ENCODE measurements at places on chromosomes 3 and 15.

- DNase-seq, result no peak
Measured at GRCh38 chr15:80152896-80153876, at the start of gene FAH. FAH (plus strand) TSS chr15:80152999; CDS start chr15:80153055, 56 bp downstream.

DNA sequence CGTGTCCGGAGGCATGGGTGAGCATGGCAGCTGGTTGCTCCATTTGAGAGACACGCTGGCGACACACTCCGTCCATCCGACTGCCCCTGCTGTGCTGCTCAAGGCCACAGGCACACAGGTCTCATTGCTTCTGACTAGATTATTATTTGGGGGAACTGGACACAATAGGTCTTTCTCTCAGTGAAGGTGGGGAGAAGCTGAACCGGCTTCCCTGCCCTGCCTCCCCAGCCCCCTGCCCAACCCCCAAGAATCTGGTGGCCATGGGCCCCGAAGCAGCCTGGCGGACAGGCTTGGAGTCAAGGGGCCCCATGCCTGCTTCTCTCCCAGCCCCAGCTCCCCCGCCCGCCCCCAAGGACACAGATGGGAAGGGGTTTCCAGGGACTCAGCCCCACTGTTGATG, 49.5 kb downstream of the PGPEP1L start:
- no peak for DNase-seq

- no peak for DNase-seq
Measured at GRCh38 chr15:69801144-69801543, 296.6 kb downstream of the TLE3 start.

- DNase-seq, result no peak
Measured at GRCh38 chr3:197425485-197426120, 127.2 kb upstream of the DLG1 start.

DNA sequence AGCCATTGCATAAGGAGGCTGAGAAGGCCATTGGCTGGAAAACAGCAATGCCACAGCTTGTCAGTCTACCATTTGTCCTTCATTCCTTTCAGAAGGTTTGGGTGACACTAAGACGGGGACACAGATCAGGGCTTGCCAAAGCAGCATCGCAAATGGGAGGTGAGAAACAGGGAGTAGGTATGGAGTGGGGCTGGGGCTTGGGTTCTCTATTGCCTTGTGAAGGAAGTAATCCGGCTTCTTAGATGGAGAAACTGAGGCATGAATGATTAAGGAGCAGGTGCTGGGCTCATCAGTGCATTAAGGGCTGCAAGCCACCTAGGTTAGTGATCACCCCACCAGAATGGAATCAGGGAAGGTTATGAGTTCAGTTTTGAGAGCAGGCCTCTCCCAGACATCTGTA, 115.6 kb upstream of the NMNAT3 start:
- no peak for DNase-seq

- peak; percentile 84 for DNase-seq
Measured at GRCh38 chr15:41603941-41604911, 45.2 kb downstream of the TYRO3 start.

GRCh38 chr3:197465197-197465995, 90.4 kb downstream of the BDH1 start:
- DNase-seq, result no peak

DNA sequence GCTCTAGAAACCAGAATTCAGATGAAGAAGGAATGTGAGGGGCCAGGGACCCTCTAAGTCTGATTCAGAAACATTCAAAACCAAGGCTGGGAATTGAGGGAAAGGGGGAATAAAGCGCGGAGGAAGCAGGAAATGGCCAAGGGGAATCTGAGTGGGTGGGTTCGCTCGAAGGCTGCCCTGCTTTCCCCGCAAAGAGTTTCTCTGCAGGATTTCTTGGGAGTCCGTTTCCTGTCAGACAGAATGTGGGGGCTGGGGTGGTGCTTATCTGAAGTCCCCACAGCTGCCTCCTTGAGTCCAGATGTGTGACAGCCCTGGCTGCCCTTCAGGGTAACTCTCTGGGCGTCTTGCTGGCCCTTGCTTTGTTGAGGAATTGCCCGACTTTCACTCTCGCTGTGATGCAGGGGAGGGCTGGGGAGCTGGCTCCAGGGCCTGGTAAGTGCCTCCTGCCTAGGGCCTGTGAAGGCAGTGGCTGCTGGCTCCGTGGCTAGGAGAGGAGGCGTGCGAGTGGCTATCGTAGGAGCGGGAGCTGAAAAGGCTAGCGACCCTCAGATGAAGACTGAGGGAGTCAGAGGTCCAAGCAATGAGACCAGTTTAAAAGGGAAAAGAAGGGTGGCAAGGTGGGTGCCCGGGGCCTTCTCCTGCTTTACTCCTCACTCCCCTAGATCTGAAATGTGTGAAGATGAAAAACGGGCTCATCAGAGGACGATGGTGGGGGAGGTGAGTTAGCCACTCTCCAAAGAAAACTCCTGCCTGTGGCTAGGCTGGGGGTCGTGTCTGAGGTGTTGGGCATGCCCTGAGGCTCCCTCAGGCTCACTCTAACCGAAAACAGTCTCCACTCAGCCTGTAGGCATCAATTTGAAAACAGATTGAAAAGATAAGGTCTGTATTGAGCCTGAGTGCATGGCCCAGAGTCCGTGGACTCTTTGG, 143.9 kb upstream of the UMPS start:
- DNase-seq, result peak; percentile 61

GRCh38 chr15:44075535-44075934, 119.5 kb downstream of the FRMD5 start:
- DNase-seq, result no peak

GRCh38 chr3:46844881-46845312, 18.3 kb downstream of the MYL3 start:
- DNase-seq, result peak; percentile 67

GRCh38 chr3:164658125-164658524, 420.2 kb downstream of the SI start:
- no peak for DNase-seq

GRCh38 chr15:43266834-43267233, at the start of gene TGM5:
TGM5 (minus strand) TSS chr15:43266928; CDS start chr15:43266849, 79 bp downstream.
- no peak for DNase-seq

- peak; percentile 36 for DNase-seq
Measured at GRCh38 chr3:71497971-71498444, 85.5 kb downstream of the FOXP1 start.

DNA sequence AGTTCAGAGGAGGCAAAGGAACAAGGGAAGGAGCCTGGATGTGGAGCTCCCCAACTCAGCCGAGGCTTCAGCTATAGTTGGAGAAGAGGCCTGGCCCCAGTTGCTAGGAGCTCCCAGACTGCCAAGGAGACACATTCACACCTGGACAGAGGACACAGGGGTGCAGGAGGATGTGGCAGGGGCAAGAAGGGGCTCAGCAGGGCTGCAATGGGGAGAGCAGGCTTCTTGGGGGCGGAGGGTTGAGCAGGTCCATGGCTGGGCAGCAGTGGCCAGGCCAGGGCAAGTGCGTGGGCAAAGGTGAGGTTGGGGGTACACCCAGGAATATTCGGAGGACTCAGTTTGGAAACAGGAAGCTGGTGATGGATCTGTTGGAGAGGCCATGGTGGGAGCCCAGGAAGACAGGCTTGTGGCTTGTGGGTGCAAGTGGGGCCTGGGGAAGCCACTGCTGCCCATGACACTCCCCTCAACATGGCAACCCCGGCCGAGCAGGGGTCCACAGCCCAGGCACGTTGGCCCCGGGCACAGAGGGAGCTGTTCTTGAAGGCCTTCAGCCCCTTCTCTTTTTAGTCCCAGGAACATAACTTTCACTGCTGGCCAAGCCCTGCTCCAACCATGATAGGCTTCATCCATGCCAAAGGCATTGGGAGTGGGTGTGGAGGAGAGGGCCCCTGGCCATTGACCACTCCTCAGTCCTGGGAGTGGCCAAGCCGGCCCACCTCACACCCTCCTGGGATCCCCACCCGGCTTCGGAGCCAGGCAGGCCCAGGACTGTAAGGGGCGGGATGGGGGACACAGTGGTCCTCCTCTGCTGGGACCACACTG, 33.3 kb downstream of the TSPAN3 start:
- peak; percentile 53 for DNase-seq

DNA sequence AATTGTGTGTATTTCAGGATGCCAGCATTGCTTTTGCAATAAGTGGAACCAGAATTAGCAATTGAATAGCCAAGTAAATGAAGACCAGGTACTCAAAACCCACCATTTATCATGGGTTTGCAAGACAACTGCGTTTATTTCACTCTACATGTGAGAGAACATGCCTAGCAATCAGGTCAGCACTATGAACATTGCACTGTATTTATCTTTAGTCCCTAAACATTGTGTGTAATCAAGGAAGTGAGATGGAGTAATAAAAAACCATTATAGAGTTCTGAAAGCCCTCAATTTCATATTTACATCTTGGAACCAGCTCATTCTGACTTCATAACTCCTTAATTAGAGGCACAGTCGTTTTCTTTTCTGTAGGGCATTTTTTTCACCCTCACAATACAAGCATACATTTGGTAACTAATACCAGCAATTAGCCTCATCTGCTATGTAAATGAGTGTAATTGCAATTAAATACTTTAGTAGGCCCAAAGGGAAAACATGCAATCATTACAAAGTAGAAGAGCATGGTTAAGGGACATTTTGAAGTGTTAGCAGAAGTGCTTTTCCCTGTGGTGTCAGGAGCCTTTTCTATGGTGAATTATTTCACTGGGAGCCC, 153.1 kb upstream of the DPH6 start:
- DNase-seq, result no peak

GRCh38 chr3:45647148-45647619, 42.0 kb upstream of the SACM1L start:
- no peak for DNase-seq

DNA sequence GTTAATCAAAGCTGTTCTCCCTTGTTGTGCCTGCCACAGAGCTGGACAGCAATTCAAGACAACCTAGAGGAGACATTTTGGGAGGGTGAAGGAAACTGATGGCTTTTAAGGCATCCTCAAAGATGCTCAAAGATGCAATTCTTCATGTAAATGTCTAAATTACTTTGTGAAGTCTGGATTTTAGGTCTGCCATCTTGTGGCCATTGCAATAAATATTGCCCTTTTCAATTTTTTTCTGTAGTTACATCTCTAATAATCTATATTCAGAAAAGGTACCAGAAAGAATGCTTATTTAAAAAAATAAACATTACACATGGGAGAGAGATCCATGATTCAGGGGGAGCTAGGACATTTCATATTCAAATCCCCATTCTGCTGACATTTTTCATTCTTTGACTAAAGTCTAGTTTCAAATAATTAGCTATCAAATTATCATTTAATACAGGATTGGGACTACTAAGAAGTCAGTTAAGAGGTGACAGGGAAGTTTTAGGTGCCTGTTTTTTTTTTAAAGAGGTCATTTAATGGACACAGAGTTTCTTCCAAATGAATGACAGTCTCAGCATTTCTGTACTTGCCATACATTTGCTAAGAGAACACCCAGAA, 259.8 kb upstream of the WNT5A start:
- no peak for DNase-seq

- no peak for DNase-seq
Measured at GRCh38 chr3:132228923-132229322, 88.3 kb upstream of the ACP3 start.

GRCh38 chr3:177633671-177634207, 436.5 kb upstream of the TBL1XR1 start:
- no peak for DNase-seq

- no peak for DNase-seq
Measured at GRCh38 chr3:87247430-87247773, 20.3 kb downstream of the CHMP2B start.

DNA sequence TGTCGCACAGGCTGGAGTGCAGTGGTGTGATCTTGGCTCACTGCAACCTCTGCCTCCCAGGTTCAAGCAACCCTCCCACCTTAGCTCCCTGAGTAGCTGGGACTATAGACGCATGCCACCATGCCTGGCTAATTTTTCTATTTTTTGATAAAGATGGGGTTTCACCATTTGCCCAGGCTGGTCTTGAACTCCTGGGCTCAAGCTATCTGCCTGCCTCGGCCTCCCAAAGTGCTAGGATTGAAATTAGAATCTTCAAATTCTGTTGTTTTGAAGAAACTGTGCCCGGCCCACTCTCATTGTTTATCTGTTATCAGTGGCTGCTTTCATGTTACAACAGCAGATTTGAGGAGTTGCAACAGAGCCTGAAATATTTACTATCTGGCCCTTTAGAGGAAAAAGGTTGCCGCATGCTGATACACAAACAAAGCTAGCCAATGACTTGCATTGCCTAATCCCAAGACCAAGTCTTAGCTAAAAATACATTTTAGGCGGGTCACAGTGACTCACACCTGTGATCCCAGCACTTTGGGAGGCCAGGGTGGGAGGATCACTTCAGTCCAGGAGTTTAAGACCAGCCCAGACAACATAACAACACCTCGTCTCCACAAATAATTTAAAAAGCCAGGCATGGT, 43.2 kb upstream of the PPP4R2 start:
- no peak for DNase-seq

- no peak for DNase-seq
Measured at GRCh38 chr3:182962166-182962565, 18.2 kb downstream of the DCUN1D1 start.

DNA sequence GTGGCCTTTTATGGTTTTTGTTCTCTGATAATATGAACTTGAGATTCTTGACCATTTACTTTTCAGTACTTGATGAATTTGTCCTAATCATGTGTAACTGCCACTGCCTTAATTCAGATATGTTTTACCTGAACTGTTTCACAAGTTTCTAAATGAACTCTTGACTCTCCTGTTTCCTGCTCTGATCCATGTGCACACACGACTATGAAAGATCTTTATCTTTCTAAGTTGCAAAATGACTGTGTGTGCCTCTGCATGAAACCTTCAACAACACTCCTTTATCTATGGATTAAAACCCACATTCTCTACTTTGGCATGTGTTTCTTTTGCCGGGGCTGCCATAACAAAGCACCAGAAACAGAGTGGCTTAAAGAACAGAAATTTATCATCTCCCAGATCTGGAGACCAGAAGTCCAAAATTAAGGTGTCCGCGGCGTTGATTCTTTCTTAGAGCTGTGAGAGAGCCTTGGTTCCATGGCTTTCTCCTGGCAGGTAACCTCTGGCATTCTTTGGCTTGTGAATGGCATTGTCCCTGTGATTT, 275.0 kb downstream of the ADAMTSL3 start:
- no peak for DNase-seq

GRCh38 chr3:3160826-3161225, 18.7 kb downstream of the CRBN start:
- DNase-seq, result no peak

DNA sequence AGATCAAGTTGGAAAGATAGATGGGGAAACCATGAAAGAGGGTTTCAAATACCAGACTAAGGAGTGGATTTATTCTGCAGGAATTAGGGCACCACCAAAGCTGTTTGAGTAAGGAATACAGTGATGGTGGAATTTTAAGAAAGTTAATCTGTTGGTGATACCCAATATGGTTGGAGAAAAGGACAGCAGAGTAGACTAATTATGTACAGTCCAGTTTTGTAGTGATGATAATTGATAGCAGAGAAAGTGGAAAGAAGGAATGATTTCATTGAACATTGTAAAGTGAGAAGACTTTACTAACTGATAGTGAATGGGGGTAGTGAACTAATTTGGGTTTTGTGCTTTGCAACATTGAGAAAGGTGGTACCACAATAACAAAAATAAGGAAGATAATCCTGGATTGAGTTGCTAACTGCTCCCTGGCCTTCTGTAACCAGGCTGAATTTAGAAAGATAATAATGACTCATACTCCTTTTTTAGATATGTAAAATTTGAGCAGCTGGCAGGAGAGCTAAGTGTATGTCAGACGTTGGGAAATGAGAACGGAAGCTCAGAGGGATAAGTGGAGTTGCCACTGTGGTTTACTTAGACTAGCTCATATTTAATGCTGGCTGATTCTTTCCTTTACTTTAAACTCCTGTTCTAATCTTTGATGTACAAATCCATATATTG, 16.9 kb downstream of the TCAIM start:
- DNase-seq, result no peak

Data from H7 (cell line).